Stimulated activated CD4-positive, alpha-beta T cell treated with anti-CD3 and anti-CD28 coated beads, Interleukin-12 subunit alpha, Interleukin-12 subunit beta, amount 100 ng/mL, for 48 hours (primary cell): ENCODE measurements at places on chromosomes 6 and 20.

DNA sequence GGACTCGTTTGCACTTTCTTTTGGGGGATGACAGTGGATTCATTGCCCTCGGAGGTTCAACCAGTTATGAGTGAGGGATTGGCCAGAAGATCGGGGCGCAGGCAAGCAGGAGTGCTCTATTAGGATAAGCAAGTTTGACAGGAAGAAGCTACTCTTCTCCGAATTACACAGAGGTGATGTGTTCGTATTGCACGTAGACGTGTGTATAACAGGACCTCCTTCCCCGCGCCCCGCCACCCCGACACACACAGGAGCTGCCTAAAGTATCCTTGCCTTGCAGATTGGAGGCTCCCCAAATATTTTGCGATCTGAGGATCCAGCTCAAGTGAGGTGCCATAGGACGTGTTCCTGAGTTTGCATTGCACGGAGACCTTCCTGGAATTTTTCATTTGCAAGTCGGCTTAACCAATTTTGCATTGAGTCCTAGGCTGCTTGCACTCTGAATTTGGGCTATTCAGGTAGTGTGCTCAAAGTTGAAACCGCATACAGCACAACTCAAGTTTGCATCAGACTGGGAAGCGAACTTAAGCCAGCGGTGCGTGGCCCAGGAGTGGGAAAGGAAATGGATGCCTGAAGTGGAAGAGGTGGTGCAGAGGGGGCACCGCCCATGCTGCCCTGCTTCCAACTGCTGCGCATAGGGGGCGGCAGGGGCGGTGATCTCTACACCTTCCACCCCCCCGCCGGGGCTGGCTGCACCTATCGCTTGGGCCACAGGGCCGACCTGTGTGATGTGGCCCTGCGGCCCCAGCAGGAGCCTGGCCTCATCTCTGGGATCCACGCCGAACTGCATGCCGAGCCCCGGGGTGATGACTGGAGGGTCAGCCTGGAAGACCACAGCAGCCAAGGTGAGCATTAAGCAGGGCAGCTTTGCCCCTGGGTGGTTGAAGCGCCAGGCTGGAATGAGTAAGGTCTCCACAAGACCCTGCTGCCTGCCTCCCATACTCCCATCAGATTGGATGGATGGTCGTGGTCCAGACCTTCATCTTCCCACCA, 770 bp downstream of the TCF19 start:
- peak; percentile 18 for DNase-seq

GRCh38 chr6:143157131-143157530, 96.4 kb downstream of the AIG1 start:
- DNase-seq, result no peak

- no peak for DNase-seq
Observed at GRCh38 chr6:166046226-166046625, 121.4 kb downstream of the TBXT start.

- DNase-seq, result no peak
Observed at GRCh38 chr6:14372734-14373489, 255.3 kb downstream of the CD83 start.

GRCh38 chr6:27492631-27493190, 19.8 kb upstream of the ZNF184 start:
- no peak for DNase-seq

- no peak for DNase-seq
Observed at GRCh38 chr6:33513213-33513612, 58.8 kb downstream of the ZBTB9 start.

GRCh38 chr20:12113468-12114371, 196.0 kb downstream of the BTBD3 start:
- no peak for DNase-seq

DNA sequence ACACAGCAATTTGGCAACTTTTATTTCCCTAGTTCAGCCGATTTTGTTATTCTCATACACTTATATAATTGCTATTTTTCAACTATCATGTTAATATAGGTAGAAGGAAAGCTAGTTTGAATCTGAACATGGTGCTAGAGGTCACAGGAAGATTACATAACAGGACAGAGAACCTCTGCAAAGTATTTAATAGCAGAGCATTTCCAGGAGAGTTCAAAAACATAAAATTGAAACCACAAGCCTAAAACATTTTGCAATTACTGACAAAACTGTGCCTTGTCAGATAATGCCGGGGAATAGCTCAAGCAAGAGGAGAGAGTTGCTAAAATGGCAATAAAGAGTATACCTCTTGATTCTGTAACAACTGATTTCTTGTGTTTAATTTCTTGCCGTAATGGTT, 70.8 kb downstream of the TFAP2B start:
- no peak for DNase-seq
